Kidney glomerular epithelial cell (primary cell): ENCODE measurements at places on chromosomes 11 and 22.

DNA sequence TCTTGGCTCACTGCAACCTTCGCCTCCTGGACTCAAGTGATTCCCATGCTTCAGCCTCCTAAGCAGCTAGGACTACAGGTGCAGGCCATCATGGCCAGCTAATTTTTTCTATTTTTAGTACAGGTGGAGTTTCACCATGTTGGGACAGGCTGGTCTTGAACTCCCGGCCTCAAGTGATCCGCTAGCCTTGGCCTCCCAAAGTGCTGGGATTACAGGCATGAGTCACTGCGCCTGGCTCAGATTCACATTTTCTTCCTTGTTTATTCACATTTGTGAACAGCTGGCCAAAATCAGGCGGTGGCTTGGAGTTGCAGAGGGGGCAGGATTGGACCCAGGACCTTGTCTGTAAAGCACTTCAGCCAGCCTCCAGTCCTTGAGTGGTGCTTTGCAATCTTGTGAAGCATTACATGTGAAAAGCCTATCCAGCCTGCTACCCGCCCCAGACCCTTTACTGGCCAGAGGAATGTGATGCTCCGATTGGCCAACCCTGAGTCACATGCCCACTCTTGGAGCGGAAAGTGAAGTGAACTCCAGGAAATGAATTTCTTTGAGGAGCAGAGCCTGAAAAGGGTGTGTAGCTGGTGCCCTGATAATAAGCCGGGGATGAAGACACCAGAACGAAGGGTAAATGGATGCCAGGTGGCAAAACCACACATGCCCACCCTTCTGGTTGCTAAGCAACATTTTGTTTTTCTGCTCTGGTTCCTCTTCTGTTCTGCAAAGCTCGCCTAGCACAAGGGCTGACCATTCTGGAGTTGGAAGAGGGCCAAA lies 62.6 kb upstream of the PTPRJ start:
- DNase-seq, result peak; percentile 9

DNA sequence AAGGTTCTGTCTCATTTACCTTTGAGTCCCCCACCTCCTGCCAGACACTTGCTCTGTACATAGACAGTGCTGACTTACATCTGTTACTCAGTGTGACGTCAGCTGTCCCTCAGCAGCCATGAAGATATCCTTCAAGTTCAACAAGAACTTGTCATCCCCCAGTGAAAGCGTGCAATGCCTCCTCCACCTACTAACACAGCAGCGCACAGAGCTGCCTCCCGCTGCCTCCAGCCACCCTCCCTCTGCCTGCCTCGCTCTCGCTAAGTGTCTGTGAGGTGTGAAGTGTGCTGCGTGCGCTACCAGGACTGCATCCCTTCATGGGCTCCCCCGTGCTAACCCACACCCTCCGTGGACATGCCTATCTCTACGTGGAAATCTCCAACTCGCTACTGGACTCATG lies 621.4 kb downstream of the BRD1 start:
- DNase-seq, result no peak

DNA sequence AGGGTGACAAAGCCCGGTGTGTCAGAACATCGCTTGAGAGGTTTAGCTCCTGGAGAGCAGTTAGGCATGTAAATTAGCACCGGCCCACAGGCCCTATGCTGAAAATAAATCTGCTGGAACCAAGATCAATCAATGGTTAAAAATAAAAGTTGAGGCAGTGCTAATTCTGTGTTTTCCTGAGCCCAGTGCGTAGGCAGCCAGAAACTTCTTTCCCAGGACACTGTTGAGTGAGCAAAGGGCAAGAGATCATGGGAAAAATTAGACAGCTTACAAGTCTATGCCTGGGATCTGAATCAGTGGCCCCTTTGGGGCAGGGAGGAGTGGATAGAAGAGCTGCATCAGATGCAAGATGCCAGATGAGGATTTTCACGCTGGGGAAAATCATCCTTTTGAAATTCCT lies 539.2 kb downstream of the BUD13 start:
- DNase-seq, result peak; percentile 92

DNA sequence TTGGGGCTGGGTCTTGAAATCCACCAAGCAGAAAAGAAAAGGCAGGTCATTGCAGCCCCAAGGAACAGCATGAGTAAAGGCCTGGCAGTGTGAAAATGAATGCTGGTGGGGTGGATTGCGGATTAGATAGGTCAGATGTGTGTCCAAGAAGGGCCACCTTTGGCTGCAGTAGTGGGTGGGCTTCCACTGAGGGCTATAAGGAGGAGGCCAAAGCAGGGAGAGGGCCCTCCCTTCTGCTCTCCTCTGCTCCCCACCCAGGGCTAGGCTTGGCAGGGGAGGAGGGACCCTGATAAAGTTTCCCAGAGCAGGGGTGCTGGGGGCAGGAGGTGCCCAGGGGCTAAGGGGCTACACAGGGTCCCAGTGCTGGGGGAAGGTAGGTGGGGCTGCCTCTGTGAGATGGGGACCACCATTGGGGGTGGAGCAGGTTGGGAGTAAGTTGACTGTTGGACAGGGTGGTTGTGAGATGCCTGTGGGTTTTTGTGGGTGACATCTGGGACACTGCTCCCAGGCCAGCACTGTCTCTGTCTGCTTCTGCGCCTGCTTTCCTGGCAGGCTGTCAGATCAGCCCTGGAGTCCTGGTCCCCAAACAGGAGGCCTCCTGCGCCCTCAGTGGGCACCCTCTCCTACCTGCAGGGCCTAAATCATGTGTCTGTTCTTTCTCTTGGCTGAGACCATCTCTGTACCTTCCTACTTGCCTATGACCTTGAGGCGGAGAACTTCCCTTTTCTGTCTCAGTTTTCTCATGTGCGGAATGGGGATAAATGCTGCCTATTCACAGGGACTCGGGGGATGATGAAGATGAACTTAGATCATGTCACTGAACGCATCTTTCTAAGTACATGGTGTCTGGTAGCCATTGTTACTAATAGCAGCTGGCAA lies 1.9 kb downstream of the CAPN5 start:
- no peak for DNase-seq

DNA sequence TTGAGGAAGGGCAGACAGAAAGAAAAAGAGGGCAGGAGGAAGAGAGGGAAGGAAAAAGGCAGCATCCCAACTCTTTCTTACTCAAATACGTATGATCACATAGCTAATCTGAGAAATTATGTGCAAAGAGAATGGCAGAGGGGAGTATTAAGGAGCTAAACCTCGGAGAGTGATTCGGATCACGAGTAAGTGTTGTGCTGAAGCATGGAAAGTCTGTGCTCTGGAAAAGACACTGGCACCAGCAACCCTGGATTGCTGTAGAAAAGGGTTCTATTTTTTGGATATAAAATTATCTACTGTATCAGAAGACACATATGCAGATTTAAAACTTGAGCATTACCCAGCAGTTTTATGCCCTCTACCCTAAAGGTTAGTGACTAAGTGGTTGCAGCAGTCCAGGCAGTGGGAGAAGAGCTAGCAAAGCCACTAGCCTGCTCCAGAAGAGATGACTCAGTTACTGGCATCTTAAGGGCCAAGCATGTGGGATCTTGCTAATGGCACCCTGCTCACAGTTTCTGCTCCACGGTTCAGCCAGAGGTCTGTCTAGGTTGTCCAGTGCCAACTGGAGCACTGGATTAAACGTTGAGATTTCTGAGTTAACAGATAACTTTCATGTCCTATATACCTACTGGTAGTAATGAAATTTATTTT lies 151.7 kb downstream of the SWAP70 start:
- DNase-seq, result peak; percentile 5

GRCh38 chr11:74735365-74735928 lies 4.2 kb upstream of the CHRDL2 start:
- no peak for DNase-seq

DNA sequence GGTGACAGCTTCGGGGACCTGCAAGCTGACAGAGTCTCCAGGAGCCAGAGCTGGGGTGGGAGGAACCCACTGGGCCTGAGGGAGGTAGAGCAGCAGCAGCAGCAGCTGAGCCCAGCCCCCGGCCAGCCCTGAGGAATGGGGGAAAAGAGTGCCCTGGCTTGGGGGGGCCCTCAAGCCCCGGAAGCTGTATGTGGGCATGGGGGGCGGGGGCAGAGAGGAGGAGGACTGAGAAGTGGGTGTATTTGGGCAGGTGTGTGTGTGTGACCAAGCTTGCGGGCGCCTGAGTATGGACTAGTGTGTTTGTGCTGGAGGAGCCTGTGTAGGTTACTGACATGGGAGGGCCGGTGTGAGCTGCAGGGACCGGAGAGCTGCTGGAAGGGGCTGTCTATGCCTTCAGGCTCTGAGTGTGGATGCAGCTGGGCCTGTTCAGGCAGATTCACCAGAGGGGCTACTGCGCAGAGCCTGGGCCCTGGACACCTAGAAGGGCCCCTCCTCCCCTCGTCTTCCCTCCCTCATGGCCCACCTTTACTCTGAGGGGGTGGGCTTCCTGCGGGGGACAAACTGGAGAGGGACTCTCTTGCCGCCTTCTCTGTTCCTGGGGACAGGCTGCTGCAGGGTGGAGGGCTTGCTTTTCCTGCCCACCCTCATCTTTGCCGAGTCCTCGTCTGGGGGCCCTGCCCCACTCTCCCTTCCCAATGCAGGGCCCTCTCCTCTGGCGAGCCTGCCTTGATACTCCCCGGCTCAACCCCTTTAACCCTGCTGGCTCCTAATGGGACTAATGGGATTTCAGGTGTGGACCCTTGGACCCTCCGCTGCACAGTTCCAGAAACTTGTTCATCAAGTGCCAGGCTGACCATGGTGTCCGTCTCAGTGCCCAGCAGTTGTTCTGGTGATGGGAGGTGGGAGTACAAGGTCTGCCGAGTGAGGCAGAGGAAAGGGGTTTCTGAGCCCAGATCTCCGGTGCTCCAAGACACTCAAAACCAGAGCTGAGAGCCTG lies 28.2 kb downstream of the ST3GAL4 start:
- DNase-seq, result no peak

- no peak for DNase-seq
Measured at GRCh38 chr11:19936461-19936860, 223.8 kb downstream of the DBX1 start.

DNA sequence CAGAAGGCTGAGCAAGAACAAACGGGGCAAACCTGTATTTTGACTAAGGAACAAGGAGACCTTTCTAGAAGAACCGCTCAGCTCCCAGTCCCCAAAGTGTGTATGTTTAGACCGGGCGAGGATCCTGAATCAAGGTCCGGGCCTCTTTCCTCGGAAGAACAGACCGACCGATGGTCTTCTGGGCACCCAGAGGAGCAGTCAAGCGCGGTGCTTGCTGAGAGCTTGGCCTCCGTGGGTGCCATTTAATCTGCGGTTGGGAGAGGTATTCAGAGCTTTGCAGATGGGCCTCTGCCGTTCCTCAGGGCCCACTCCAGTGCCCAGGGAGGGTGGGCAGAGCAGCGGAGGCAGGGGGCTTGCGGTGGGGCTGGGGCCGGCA lies 26.5 kb upstream of the ATXN10 start:
- no peak for DNase-seq

DNA sequence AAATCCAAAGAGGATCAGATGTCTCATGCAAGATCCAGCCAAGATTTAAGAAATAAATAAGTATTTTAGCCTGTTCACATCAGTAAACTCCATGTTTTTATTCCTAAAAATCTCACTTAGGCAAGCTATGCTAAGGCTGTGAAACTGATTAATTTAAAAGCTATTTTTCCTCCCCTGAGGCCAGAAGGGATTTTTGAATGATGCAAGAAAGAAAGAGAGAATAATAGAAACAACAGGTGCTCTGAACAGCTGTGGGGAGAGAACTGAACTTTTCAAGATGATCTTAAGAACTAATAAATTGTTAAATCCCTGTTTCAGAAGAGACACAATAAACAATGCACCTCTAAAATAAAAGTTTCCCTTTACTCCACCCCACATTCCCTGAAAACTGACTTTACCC lies 241.6 kb downstream of the DLG2 start:
- no peak for DNase-seq

GRCh38 chr22:22024440-22024839 lies 41.9 kb upstream of the TOP3B start:
- DNase-seq, result no peak

- DNase-seq, result no peak
Measured at GRCh38 chr11:130118165-130118564, 41.4 kb upstream of the ST14 start.

DNA sequence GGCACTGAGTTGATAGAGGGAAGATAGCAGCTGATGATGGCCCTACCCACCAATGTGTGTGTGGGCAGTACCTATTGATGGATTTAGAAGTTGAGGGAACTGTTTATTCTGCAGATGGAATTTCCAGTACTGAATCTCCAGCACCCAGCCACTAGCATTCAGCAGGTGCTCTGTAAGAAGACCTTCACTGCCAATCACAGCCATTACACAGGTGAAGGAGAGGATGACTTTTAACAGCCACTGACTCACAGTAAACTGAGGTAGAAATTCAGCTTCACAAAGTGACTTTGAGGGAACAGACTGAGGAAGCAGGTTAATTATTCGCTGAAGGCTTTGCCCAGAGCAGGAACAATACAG lies 107.8 kb downstream of the GGTLC2 start:
- DNase-seq, result no peak

DNA sequence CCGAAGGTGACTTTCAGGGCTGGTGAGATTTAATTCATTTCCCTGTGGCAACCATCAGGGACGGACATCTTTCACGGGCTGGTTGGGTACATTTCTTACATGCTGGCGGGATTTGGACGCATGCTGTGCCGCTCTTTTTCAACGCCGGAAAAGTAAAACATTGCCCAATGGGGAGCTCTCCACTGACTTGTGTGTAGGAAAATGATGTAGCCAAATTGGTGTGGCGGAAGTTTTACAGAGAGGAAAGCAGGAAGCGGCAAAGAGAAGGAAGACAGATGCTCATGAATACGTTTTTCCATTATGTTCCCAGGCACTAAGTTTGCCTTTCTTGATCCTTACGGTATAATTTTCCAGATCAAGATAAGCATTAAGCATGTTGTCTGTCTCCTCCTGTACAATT lies 375.8 kb downstream of the NTM start:
- DNase-seq, result no peak

DNA sequence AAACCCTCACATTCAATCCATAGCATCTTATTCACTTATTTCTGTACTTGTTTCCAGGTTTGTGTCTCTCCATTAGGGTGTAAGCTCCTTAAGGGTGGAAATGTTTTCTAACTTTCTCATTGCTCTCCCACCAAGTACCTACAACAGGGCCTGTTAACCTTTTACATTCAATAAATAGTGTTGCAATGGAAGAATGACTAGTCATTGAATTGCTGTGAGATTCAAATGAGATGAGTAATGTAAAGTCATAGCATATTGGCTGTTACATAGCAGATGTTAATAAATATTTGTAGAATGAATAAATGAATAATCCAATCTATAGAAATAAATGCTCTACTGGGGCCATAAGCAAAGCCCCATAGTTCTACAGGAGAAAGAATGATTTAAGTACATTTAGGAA lies 75.4 kb upstream of the DDI1 start:
- no peak for DNase-seq

GRCh38 chr11:107696140-107696539 lies 15.7 kb downstream of the SLN start:
- DNase-seq, result peak; percentile 89

GRCh38 chr11:74035264-74035663 lies 26.4 kb upstream of the UCP3 start:
- no peak for DNase-seq
